Right lobe of liver (tissue), 6 donors: ENCODE measurements at places on chromosomes 6 and 20. TPM values are rescaled to one million over a fixed set of nuclear protein-coding genes. Genes with fewer than 3 reads are reported as not detected.

- DNase-seq, result no peak
Measured at GRCh38 chr6:69216127-69216526, 580.7 kb downstream of the LMBRD1 start.

- DNase-seq, result no peak
Measured at GRCh38 chr6:37757381-37757780, 59.7 kb upstream of the MDGA1 start.

DNA sequence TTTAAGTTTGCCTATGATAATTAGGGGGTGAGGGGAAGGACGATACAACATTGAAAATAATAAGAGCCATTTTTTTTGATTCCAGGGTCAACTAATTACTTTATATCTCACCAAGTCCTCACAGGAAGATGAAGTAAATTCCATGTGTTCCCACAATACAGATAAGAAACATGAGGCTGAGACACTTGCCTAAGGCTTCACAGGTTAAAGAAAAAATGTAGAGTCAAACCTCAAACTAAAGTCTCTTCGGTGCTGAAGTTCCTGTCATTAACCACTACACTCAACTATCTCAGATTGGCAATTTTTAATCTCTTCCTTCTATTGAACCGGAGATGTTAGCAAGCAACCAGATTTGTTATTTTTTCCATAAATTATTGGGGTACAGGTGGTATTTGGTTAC, 33.0 kb downstream of the MRAP2 start:
- DNase-seq, result no peak

- no peak for DNase-seq
Measured at GRCh38 chr6:82178759-82179112, 68.8 kb downstream of the IBTK start.

DNA sequence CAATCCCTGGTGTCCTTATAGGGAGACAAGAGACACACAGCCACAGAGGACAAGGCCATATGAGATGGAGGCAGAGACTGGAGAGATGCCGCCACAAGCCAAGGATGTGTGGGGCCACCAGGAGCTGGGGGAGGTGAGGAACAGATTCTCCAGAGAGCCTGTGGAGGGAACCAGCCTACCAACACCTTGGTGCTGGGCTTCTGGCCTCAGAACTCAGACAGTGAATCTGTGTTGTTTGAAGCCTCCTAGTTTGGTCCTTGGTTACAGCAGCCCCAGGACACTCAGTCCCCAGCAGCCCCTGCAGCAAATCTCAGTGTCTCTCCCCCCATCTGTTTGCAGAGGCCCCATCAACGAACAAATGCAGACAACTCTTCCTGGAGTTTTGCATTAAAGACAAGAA, 73.2 kb upstream of the BHLHE23 start:
- peak; percentile 2 for DNase-seq

- no peak for DNase-seq
Measured at GRCh38 chr6:90534337-90535025, 52.4 kb downstream of the MAP3K7 start.

DNA sequence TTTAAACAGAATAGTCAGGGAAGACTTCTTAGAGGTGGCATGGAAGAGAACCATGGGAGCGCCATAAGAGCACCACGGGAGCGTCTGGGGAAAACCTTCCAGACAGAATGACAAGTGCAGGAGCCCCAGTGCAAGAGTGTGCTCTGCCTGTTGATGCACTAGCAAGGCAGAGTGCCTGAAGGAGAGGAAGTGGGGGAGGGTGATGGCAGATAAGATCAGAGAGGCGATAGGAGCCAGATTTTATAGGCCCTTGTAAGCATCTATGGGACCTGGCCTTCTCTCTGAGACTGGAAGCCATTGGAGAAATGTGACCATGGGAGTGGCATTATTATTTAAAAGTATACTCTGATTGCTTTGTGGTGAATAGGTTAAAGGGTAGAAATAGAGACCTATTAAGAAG, 13.1 kb downstream of the FUCA2 start:
- DNase-seq, result no peak

GRCh38 chr6:46876126-46876525, 45.6 kb downstream of the ADGRF5 start:
- DNase-seq, result peak; percentile 29

DNA sequence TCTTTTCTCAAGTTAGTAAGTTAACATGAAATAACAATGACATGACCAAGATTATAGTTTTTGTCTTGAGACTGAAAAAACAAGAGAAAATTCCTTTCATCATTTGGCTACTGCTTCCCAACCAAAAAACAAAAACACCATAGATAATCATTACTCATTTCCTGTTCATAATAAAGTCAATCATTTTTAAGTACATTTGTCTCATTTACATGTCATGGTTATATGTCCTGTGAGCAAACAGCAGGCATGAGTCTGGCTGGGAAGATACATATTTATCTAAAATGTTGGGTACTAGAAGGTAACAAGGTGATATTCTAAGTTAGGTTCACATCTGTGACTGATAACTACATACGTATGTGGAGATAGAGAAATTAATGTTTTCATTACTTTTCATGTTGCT, 180.5 kb downstream of the ISM1 start:
- no peak for DNase-seq

DNA sequence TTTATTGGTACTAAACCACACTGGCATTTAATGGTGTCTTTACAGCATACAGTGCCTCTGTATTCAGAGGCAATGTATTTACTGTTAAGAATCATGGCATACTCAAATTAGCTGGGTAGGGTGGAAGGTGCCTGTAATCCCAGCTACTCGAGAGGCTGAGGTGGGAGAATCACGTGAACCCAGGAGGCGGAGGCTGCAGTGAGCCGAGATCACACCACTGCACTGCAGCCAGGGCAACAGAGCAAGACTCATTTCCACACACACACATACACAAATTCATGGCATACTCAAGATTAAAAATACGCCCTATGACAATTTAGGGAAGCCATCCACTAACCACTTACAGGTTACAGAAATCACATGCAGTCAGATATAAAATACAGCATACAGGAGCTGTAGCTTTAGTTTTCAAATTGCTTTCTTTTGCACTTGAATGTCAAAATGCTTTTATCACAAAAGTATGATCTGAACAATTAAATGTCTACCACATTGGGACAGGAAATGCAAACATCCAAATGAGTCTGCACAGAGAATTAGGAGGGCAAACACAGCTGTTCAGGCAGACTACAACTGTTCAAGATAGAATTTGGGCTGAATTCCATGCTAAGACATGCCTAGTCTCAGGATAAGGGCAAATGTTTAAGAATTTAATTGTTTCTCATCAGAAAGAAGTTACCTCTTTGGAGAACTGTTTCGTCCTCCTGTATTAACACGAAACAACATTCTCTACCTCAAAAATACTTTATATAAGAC, 36.4 kb downstream of the CSNK2A1 start:
- no peak for DNase-seq

DNA sequence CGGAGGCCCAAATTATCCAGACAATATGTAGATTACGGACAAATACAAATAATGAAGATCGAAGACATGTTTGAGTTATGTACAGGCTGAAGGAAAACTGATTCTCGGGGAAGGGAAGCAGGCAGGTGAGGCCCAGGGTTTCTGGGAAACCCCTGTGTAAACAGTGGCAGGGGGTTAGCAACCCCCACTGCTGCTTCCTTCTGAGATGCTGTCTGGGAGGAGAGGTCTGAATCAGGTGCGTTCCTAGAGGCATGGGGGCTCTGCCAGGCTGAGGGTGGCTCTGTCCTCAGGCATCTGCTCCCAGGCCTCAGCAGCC, 7.2 kb upstream of the MDGA1 start:
- no peak for DNase-seq

DNA sequence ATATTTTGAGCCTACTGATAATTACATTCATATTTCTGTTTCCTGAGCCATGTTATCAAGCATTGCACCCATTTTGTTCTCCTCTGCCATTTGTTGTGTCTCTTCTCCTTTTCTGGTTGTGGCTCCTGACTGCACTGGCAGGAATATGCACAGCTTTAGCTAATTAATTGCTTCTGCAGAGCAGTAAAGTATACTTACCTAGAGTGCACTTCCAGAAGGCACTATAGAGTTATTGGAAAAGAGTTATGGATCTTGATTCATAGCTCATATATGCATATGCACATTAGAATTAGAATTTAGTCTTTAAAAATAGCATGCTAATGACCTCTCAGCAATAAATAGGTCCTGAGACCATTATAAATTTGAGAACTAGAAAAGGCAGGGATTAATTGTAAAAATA, 262.6 kb downstream of the NKAIN2 start:
- no peak for DNase-seq

DNA sequence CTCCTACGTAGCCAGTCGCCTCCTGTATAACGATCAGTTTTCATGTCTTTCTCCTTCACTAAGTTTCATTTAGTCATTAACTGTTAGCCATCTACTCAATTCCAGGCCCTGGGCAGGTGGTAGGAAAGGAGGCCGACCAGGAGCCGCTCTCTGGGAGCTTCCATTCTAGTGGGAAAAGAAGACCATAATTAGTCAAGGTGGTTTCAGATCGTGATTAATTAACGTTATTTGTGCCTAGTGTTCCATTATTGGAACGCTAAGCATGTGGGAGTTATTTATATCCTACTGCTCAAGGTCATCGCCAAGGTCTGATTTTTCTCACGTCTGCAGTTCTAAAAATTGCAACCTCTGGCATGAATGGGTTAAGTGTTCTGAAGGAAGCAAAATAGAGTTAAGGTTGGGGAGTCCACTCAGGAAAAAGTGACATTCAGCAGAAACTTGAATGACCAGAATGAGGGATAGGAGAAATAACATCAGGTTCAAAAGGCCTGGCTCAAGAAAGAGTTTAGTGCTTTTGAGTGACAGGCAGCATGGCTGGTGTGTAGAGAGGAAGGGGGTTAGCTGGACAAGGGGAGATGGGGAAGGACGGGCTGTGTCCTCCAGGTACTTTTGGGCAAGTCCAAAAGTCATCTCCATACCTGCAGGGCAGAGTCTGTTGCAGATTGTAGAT, 812 bp downstream of the SLC9A8 start:
- no peak for DNase-seq

- no peak for DNase-seq
Measured at GRCh38 chr6:75481936-75482593, 11.5 kb downstream of the FILIP1 start.

DNA sequence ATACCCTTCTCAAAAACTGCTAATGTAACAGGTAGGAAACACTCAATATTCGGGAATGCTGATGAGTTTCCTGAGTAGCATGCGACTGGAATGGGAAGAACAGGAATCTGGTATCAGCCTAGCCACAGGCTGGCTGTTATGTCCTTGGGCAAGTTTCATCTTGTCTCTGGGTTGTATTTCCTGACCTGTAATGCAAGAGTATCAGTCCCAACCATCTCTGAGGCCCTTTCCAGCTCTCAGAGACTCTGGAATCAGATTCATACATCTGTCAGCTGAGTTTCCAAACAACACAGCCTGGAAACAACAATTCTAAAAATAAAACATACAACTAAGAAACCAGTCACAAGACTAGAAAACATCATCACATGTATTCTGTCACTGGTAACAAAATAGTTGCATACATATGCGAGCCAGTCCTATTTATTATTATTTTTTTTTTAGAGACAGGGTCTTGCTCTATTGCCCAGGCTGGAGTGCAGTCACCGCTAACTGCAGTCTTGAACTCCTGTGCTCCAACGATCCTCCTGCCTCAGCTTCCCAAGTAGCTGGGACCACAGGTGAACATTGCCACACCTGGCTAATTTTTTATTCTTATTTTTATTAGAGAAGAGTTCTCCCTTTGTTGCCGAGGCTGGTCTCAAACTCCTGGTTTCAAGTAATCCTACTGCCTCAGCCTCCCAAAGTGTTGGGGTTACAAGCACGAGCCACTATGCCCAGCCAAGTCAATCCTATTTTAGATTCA, 16.7 kb upstream of the TFAP2A start:
- no peak for DNase-seq

GRCh38 chr20:4454111-4454510, 267.6 kb upstream of the PRND start:
- DNase-seq, result no peak

GRCh38 chr6:143961886-143962878, 45.9 kb downstream of the PLAGL1 start:
- DNase-seq, result no peak

DNA sequence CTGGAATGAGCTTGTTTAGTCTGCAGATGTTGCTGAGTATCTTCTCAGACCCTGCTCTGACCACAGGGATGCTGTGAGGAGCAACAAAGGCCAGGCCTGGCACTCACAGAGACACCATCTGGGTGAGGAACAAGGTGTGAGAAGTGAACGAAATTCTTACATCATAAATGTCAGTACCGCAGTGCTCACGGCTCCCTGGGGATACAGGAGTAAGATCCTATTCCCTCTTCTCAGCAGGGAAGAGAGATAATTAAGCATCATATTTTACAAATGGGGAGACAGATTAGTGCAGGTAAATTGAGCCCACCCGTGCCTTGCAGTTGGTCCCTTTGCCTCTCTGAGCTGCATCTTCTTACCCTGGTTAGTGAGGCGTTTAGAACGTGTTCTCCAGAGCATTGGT, 106.2 kb downstream of the DTD1 start:
- no peak for DNase-seq

The PLTP gene
- total RNA-seq, result 70.2 TPM

The ANGPT4 gene
- 0.12 TPM for total RNA-seq

The EYS gene
- total RNA-seq, result not detected

The SLC22A7 gene
- 227 TPM for total RNA-seq

The WFDC8 gene
- total RNA-seq, result not detected

The ARFGEF3 gene
- total RNA-seq, result 2.0 TPM

The FRS3 gene
- total RNA-seq, result 3.0 TPM
